8988T (cell line): ENCODE measurements at places on chromosomes 1 and 21.

- no peak for DNase-seq
Observed at GRCh38 chr1:31377364-31377863, 4.5 kb upstream of the FABP3 start.

DNA sequence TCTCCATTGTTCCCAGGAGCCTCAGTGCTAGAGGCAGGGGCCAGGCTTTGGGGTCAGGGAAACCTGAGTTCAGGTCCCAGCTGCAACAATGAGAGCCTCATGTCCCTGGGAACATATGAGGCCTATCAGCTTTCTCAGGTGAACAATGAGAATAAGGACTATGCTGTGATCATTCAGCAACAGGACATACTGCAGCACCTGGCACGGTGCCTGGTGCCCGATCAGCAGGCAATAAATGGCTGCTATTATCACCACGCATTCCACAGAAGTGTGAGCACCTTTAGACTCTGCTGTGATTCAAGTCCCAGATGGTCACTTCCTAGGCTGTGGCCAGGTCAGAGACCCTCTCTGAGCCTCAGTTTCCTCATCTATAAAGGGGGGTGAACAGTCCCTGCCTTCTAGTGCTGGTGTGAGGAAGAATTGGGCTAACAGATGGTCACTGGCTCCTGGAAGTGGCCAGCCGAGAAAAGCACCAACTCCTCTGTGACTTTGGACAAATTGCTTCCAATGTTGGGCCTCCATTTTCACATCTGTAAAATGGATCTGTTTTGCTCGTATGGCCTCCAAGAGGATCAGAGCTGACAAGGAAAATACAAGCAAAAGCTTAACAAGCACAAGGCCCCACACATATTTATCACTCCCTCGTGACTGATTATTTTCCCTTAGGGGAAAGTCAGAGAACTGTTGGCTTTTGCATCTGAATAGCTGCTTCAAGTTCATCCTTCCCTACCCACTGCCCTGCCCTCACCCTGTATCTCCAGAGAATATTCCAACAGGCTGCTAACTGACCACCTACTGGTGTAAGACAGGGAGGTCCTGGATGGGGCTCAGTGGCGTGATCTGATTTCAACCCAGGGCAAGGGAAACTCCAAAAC, 1.1 kb downstream of the SLC5A9 start:
- DNase-seq = no peak

DNA sequence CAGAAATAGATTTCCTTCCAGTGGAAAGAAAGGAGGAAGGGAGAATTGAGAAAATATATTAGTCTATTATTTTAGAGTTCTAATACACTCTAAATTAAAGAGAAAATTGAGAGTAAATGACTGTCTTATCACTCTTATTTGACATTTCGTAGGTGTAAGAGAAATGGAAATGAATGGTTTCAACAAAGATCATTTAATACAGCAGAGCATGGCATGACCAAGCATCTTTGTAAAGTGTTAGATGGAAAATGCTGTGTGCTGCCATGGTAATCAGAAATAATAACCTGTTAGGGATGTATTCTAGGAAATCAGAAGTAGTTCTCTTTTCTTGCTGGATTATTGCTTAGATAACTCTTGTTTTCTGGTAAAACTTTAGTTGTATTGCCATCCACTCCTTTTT, 90.9 kb downstream of the GIPC2 start:
- DNase-seq = no peak

DNA sequence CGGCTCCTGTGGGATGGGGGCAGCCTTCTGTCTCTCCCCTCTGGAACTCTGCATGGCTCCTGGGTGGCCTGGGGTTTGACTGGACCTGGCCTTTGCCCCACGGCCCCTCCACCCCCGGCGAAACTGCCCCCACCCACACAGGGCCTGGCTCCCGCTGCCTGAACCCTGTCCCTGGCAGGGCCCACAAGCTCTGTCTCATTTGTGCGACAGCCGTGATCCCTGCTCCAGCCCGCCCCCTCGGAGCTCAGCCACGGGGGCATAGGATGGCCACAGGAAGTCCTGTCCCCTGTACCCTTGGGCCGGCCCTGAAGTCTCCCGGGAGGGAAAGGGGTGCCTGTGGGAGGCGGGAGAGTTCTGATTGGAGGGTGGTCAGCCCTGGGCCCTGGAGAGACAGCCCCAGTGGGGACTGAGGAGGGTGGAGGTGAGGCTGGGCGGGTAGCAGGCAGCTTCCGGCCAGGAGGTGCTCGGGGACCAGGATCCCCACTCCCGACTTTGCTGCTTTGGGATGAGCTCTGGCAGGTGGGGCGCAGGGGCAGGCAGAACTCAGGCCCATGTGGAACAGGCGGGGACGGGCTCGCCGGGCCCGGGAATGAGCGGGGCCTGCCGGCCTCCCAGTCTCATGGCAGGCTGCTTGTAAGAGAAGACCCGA, 45.1 kb downstream of the SLX9 start:
- no peak for DNase-seq

GRCh38 chr21:38422082-38422481, 76.2 kb downstream of the ERG start:
- no peak for DNase-seq

DNA sequence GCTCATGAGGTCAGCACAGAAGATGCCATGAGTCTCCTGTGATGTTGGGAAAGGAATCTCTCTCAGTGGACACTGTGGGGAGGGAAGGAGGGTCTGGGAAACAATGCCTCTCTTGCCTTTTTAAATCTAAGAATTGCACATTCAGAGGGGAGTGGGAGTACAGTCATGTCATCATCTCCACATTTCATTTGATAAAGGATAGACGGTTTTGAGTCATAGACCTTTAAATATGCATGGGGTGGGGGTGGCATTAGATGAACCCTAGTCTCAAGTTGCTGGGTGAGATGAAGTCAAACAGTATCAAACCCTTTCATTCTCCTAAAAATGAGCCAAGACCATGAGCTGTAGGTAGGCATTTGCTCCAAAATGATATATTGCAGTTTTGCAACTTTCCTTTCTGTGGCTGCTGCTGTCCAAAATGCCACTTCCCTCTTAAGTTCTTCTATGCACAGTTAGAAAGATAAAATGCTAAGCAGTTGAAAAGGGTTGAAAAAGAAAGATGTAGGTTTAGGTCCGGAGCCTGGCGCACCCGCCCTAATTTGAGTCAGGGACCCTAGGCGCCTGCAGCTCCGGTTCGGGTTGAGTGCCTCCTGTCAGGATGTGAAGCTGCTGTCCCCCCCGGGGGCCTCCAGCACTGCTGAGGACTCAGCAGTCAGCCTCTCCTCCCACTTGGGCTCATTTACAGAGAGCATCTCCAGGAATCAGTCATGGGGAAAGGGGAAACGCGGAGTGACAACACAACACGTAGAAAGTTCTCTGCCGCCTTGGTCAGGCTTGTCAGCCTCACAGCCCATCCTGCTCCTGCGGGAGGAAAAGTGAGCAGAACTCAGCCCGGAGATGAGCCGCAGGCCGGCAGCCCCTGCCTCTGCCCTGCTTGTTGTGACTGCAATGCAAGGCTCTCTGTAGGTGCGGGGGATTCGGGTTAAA, 479.3 kb upstream of the RUNX1 start:
- DNase-seq = no peak

DNA sequence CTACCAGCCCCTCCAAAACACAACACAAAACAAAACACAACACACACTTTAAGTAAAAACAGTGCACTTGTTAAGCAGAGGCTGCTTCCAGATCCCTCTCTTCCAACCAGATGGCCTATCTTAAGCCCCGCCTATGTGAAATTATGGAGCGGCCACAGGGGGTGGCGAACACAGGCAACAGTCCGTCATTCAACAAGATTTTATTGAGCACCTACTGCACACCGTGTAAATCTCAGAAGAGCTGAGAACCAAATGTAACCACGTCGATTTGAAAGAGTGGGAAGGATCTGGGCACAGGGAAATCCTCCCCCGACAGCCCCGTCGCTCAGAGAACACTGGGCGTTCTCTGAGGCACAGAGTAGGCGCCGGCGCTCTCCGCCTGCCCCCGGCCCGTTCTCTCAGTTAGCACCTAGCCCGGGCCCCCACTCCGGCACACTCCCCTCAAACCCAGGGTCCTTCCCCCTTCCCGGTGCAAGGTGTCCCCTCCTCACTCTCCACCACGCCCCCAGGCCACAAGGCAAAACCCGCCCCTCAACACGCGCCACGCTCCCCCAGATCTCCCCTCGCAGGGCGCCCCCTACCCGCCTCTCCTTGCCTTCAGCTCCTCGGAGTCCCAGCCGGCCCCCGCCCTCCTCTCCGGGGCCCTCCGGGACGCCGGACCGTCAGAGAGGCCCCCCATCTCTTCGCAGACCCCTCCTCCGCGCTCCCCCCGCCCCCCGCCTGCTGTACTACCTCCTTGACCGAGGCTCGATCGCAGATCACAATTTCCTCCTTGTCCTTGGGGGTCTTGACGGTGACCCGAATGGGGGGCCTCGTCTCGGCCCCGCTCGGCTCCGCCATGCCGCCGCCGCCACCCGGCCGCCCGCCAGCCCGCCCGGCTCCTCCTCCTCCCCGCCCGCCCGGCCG, 483 bp downstream of the UBQLN4 start:
- peak; percentile 81 for DNase-seq

DNA sequence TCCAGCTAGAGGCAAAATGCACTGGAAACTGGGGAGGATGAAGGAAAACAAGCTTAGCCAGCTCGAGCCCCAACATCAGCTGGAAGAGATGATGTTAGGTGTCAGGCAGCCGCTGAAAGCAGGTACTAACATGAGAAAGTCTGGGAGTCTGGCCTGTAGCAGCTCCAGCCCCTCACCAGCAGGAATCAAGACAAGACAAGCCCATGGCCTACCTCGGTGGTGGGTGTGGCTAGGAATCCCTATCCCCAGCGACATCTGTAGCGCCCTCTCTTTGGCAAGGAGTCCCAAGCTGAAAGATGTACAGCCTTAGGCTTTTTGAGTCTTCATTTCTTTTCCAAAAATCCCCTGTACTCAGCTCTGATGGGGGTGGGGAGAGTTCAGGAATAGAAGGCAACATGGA, 2.6 kb downstream of the DLGAP3 start:
- no peak for DNase-seq

- no peak for DNase-seq
Observed at GRCh38 chr1:12511516-12512468, 106.2 kb downstream of the DHRS3 start.

GRCh38 chr1:67228791-67229190, 62.5 kb downstream of the IL23R start:
- DNase-seq = no peak

DNA sequence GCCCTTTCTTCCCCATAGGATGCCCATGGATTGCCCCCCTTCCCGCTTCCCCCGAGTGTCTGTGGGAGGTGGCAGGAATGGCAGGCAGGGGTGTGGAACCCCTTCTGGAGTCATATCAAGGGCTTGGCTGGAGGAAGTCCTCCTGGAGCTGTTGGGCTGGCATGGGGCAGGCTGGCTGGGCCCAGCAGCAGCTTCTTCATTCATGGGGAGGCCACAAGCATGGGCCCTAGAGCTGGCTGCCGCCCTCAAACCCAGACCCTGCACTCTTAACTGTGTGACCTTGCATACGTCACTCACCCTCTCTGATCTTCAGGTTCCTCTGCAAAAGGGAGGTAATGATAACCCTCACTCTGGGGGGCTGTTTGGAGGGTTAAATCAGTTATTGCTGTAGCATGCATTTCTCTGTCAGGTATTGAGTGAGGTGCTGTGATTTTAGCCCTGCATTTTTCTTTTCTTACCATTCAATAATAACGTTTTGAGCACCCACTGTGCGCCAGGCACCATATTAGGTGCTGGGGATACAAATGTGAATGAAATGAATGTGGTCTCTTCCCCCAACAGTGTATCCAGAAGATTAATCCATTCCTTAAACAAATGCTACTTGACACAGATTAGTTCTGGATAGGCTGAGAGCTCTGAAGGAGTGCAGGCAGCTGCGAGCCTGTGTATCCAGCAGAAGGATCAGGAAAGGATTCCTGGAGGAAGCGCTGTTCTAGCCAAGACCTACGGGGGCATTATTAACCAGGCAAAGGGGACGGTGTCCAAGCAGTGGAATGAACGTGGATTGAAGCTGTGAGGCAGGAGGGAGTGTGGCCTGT, 9.3 kb downstream of the PCSK9 start:
- DNase-seq = no peak

DNA sequence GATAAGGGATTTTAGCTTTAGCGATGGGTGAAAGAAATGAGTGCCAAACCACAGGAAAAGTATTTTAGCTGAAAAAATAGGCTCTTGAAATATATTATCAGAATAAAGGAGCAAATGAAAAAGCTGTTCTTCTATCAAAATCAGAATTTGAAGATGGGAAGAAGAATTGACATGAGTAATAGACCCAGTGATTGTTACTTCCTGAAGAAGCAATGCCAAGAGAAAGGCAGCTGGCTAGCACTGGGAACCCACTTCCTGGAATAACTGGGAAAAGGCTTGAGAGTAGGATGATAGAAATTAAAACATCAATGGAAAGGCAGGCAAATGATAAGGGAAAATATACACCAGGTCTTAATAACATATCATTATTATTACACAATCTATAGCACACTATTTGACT, 29.9 kb upstream of the LYPLAL1 start:
- DNase-seq = no peak

- DNase-seq = no peak
Observed at GRCh38 chr1:210645582-210646257, 317.0 kb downstream of the HHAT start.

- no peak for DNase-seq
Observed at GRCh38 chr1:100627054-100627716, 89.2 kb downstream of the GPR88 start.

DNA sequence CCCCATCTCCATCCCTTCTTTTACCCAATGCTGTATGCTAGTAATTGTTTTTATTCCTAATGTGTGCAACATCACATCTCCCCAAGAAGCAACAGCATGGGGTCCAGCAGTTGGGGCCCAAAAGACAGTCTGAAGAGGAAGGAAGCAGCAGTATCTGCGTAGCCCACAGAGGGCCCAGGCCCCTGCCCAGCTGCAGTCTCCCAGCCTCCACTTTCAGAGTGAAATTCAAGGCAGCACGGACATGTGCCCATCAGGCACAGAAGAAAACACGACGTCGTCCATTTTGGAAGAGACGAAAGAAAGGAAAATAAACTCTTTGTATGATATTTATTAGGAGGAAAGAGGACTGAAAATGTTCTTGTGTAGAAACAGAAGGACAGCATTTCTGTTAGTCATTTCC, 37.4 kb downstream of the NCF2 start:
- DNase-seq = no peak

- DNase-seq = no peak
Observed at GRCh38 chr1:91948097-91948496, 1.1 kb upstream of the BRDT start.

DNA sequence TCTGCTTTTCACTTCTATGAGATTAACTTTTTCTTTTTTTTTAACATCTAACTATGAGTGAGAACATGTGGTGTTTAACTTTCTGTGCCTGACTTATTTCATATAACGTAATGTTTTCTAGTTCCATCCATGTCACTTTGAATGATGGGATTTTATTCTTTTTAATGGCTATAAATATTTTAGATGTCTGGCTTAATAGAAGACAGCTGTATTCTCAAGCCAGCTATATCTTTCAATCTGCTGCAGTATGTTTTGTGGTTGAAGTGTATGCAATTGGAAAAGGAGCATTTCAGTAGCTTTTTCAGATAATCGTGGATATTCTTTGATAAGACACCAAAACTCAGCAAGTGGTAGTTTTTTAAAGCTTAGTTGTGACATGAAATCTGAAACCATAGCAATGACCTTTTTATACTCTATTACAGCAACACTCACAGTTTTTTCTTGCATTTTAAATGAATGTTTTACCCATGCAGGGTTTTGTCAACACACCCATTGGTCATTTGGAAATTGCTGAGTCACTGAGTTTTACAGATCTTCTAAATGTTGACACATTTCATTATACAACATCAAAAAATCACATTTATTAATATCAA, 5.7 kb upstream of the SVBP start:
- DNase-seq = no peak

GRCh38 chr1:50197216-50197615, 88.5 kb downstream of the ELAVL4 start:
- DNase-seq = no peak

- no peak for DNase-seq
Observed at GRCh38 chr1:71733121-71733520, 549.2 kb downstream of the NEGR1 start.
